RPMI8226 (cell line): ENCODE measurements at places on chromosomes 3 and 15.
A peak's percentile ranks its signal among the peaks of the same experiment; 100 is the strongest.

DNA sequence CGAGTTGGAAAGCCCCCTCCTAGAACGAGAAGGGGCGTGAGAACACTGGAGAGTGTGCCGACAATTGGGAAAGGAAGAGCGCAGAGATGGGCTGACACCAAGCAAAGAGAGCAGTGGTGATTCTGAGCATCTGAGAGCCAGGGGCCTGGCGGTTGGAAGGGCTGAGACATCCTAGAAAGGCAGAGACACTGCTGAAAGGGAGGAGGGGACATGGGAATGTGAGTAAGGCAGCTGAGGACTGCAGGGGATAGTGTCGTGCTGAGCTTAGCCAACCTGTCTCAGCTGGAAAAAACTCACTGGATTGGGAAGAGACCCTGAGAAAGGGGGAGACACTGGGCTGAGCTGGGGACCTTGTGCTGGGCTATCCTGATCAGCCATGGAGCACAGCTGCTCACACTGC is 58.1 kb upstream of the SLC6A6 start:
- no peak for DNase-seq

GRCh38 chr3:110077093-110077492 is 739.7 kb upstream of the DPPA4 start:
- no peak for DNase-seq

- DNase-seq, result no peak
These were observed 60.3 kb upstream of the PPP2R3A start for GRCh38 chr3:135905058-135905724.

DNA sequence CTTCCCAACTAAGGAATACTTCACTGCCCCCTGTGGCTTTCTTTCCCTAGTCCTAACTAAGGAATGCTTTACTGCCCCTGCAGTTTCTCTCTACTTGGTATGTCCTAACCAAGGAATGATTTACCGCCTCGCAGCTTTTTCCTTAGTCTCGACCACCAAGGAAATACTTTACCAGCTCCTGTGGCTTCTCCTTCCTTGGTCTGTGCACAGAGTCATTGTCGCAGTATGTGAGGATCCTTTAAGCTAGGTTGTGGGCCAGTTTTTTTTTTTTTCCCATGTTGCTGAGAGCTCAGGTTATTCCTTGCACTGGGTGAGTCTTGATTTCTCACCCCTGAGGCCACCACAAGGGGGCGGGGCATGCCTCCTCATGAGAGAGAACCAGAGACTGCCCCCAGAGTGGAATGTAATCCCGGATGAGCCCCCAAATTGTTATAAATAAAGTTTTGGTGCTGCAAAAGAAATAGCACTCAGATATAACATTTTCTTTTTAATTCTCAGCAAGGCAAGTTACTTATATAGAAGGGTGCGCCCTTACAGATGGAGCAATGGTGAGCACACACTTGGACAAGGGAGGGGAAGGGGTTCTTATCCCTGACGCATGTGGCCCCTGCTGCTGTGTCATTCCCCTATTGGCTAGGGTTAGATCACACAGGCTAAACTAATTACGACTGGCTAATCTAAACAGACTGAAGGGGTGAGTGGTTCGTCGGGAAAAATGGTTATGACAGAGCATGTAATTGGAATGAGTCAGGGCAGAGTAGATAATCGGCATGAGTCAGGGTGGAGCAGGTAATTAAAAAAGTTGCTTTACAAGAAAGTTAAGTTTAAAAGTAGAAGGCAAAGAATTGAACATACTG is 27.0 kb downstream of the NDUFB4 start:
- DNase-seq, result peak; percentile 46
